NCI-H526 treated with DMSO at 0.1 percent for 48 hours (cell line): ENCODE measurements at places on chromosomes 16 and 17.

DNA sequence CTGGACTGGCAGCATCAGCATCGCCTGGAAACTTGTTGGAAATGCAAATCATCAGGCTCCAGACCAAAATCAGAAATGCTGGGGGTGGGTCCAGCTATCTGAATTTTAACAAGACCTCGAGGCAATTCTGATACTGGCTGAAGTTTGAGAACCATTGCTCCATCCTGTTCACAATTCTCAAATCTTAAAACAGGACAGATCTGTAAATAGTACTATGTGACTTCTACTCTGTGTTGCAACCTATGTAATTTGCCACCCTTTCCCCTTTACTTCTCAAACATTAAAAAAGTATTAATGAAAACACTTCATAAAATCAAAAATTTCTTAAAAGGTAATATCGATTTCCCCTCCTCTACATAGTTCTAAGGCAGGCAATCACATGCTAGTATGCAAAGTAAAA is 28.5 kb downstream of the CACNG1 start:
- DNase-seq: no peak

DNA sequence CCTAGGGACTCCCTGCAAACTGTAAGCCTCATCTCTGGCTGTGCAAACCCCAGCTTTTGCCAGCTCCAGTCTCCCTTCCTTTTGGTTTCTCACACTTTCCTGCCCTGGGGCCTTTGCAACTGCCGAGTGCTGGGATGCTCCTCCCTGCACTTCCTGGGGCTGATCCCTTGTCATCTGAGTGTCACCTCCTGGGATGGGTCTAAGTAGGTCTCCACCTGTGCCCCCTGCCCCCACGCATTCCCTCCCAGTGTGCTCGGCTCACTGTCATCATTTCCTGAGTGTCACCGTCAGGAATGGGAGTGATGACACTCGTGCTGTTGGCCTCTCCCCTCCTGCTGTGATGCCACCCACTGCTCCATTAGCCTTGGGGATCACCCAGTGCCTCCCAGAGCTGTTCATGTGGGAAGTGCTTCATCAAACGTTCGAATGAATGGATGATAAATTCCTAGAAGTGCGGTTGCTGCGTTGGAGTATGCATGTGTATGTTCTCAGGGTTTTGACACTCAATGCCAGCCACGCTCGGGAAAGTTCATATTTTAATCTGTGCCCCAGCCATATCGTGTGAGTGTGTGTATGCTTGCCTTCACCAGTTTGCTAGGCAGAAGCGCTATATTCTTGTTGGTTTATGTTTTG is 189.9 kb downstream of the NTN1 start:
- no peak for DNase-seq

- DNase-seq: no peak
Measured at GRCh38 chr17:58233543-58233942, 4.8 kb upstream of the LPO start.

DNA sequence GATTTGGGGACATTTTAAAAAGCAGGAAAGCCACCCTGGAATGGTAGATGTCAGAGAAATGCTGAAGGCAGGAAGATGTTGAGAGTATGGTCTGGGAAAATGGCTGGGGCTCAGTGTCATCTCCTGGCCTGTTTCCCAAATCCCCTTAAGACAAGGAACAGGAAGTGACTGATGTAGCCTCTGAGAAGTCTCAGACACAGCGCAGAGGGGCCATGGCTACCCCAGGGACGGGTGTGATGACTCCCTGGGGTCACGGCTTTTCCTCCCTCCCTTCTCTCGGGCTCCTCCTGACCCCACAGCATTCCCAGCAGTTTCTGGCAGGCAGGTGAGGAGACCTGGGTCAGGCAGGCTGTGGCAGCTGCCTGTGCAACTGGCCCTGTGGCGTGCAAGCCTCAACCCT is 45.4 kb downstream of the RAP1GAP2 start:
- no peak for DNase-seq

GRCh38 chr17:8223356-8224126 is 13.2 kb upstream of the AURKB start:
- no peak for DNase-seq

- DNase-seq: no peak
Measured at GRCh38 chr17:66438101-66438500, 135.7 kb downstream of the PRKCA start.

GRCh38 chr16:53761962-53762703 is 58.2 kb downstream of the FTO start:
- no peak for DNase-seq

DNA sequence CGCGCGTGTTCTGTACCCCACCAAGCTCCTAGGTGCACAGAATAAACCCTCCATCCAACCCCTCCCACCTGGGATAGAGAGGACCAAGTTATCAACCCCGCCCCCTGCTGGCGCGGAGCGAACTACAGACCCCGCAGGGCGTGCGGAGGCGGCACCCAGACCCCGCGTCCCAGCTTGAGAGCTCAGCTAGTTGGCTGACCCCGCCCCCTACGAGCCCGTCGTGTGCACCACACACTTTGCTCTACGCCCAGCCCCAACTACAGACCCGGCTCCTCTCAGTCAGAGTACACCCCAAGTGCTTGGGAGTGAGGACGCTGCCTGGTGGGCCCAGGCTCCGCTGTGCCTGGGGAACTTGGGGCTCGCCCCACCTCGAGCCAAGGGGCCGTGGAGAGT is 1.5 kb downstream of the GRIN2A start:
- no peak for DNase-seq

- DNase-seq: no peak
Measured at GRCh38 chr17:47270946-47271705, 17.5 kb downstream of the ITGB3 start.

- no peak for DNase-seq
Measured at GRCh38 chr17:34201767-34202166, 53.3 kb upstream of the CCL2 start.

DNA sequence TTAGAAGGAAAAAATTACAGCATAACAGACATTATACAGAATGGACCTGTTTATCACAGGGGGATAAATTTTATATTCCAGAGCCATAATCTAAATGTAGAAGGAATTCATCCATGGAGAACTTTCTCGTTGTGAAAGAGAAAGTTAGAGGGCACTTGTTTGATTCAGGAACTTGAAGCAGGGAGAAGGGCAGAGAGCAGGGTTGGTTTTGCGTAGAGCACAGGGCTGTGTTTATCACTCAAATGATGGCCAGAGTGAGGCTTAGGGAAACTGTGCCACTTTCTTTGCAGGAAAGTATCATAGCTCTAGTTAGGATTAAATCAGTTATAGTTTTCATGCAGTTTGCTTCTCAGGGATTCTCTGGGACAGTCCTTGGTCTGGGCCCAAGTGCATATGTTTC is 29.1 kb upstream of the MED13 start:
- DNase-seq: no peak

- DNase-seq: no peak
Measured at GRCh38 chr17:15278924-15279477, 13.9 kb upstream of the PMP22 start.

- DNase-seq: no peak
Measured at GRCh38 chr17:75325827-75326225, 36.6 kb upstream of the SLC25A19 start.

- DNase-seq: peak; percentile 58
Measured at GRCh38 chr16:29943846-29944799, 17.8 kb upstream of the TMEM219 start.

- no peak for DNase-seq
Measured at GRCh38 chr16:11051879-11052808, 107.8 kb downstream of the CLEC16A start.

GRCh38 chr17:55814377-55814776 is 63.5 kb downstream of the PCTP start:
- DNase-seq: no peak

DNA sequence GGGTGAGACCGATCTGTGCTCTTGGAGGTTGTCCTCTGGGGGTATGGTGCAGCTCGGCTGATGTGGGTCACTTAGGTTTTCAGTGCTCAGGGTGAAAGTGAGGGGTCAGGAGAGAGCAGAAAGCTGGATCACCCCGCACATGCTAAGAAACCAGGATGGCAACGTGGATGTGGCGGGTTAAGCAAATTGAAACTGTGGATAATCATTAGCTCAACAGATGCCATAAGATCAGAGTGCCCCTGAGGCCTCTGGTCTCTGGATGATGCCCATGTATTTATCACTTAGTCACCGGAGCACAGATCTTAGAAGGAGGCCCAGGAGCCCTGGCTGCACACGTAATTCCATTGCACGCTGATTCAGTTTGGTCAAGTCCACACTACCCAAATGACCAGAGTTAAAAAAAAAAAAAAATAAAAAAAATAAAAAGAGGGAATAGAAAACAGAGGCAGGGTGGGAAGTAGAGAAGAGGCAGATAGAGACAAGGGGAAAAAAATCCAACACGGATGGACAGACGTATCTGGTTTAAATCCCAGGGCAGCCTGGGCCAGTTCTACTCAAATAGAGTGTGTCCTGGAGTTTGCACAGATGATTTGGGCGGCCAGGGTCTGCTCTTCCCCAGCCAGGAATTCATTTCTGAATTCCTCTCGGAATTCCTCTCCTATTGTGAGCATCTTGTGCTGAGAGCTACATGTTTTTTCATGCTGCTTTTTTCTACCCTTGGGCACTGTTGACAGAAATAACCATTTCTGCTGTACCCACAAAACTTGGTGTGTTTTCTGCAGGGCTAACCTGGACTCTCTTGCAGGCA is 378.3 kb downstream of the CPPED1 start:
- DNase-seq: no peak

DNA sequence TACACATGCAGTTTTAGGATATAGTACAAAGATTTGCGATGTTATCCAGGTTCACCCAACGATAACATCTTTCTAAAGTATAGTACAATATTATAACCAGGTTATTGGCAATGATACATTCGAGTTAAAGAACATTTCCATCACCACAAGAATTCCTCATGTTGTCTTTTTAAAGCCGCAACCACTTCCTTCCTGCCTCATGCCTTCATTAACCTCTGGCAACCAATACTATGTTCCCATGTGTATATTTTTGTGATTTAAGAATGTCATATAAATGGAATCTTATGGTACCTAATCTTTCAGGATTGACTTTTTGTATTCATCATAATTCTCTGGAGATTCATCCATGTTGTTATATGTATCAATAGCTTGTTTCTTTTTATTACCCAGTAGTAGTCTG is 1183.2 kb downstream of the CDH11 start:
- DNase-seq: no peak

- DNase-seq: no peak
Measured at GRCh38 chr16:68734782-68735181, 2.3 kb upstream of the CDH1 start.

GRCh38 chr16:87330257-87330624 is 13.0 kb upstream of the C16orf95 start:
- no peak for DNase-seq

- DNase-seq: peak; percentile 31
Measured at GRCh38 chr17:77054936-77055335, 85.8 kb upstream of the SEC14L1 start.

- no peak for DNase-seq
Measured at GRCh38 chr16:4283939-4284338, 11.1 kb upstream of the TFAP4 start.

GRCh38 chr17:57130708-57131461 is 45.8 kb downstream of the AKAP1 start:
- DNase-seq: peak; percentile 45

- no peak for DNase-seq
Measured at GRCh38 chr16:9824200-9825068, 357.8 kb downstream of the GRIN2A start.

GRCh38 chr16:73126525-73126853 is 78.6 kb upstream of the ZFHX3 start:
- DNase-seq: no peak

DNA sequence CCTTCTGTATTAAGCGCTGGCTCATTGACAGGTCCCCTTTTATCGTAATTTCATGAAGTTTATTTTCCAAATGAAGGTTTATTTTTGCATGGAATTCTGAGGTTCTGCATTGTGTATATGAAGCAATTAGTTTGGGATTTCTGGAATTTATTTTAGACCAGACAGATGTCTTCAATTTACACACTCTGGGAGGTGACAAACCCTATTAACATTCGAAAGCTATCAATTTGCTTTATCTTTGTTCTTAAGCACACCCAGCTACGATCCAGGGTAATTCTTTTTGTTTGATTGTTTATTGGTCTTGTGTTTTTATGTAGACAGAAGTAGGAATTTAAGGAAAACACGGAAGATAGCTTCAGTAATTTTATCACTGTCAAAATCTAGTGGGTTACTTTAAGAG is 264.6 kb downstream of the HS3ST3A1 start:
- DNase-seq: no peak

GRCh38 chr16:73196670-73197069 is 148.7 kb upstream of the ZFHX3 start:
- peak; percentile 24 for DNase-seq

DNA sequence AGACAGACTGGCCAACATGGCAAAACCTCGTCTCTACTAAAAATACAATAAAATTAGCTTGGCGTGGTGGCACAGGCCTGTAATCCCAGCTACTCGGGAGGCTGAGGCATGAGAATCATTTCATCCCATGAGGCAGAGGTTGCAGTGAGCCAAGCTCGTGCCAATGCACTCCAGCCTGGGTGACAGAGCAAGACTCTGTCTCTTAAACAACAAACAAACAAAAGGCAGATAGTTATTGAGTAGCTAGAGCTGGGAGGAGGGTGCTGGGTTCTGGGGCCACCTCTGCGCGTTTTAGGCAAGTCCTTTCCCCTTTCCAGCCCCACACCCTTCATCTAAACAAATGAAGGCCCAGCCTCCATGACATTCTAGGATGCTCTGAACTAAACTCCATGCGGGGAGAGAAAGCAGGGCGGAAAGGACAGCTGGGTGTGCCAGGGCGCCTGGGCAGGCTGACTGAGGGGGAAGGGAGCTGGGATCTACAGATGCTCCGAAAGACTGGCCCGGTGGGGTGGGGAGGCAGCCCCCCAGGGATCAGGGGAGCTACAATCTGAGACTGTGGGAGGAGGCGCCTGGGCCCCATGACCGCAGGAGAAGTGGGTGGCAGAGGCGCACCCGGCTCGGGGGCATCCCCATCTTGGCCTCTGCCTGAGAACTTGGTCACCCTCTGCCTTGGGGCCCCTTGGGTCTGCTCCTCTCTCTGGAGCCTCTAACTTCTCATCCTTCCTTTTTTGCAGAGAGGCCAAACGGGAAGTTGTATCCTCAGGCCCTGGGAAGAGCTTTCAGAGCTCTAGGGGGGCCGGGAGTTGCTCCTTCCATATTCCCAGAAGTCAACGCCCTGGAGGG is 910 bp downstream of the ITGAL start:
- DNase-seq: no peak

GRCh38 chr17:51435171-51435552 is 174.8 kb downstream of the UTP18 start:
- no peak for DNase-seq

GRCh38 chr17:67055041-67055443 is 10.7 kb downstream of the CACNG1 start:
- DNase-seq: no peak
